ENCODE measurements at places on chromosomes 4 and X.

- peak; percentile 61 for DNase-seq
Measured at GRCh38 chrX:107562482-107562881, 65.8 kb upstream of the PRPS1 start.

DNA sequence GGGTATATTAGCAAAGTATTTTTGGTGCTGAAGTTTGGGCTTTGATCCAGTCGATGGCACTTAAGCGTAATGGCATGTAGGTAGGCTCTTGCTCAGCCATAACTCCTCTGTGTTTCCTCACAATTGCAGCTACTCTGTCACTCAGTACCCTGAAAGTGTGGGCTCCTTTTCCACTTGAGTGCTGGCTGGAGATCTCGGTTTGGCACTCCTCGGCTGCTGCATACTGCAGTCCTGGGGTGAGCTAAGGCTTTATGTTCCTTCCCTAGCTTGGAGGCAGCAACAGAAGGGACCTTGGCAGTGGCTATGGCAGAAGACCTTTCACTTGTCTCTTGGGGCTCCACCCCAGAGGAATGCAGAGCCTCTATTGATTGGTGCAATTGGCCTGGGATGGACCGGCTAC is 106.7 kb upstream of the GRXCR1 start:
- DNase-seq, result no peak

DNA sequence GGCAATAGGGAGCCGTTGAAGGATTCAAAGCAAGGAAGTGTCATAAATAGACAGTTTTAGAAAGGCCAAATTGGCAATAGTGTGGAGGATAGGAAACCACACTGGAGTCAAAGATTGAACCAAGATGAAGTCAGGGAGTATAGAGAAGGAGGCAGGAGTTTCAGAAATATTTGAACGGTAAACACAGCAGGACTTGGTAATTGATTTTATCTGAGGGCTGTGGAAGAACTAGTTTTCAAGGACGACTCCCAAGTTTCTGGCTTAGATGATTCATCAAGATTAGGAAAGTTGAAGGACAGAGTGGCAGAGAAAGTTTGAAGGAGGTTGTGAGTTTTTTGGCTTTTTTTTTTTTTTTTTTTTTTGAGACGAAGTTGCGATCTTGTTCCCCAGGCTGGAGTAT is 11.5 kb upstream of the TMEM31 start:
- DNase-seq, result no peak

- DNase-seq, result peak; percentile 45
Measured at GRCh38 chr4:126223784-126224407, 909.1 kb downstream of the FAT4 start.

GRCh38 chr4:184453365-184454160 is 20.8 kb downstream of the IRF2 start:
- peak; percentile 88 for DNase-seq

DNA sequence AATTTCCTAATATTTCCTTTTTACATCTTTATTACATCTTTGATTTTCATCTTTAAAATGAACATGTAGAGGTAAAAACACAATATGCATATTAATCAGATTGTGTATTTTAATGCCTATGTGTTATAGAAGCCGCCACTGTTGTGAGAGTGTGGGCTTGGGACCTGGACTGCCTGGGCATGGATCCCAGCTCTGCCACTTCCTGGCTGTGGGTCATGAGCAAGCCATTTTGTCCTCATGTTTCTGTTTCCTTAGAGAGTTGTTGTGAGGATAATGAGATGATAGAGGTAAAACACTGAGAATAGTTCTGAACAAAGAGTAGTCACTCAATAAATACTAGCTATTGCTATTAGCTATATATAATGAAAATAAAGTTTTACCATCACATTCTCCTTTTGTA is 38.4 kb upstream of the SCOC start:
- no peak for DNase-seq

DNA sequence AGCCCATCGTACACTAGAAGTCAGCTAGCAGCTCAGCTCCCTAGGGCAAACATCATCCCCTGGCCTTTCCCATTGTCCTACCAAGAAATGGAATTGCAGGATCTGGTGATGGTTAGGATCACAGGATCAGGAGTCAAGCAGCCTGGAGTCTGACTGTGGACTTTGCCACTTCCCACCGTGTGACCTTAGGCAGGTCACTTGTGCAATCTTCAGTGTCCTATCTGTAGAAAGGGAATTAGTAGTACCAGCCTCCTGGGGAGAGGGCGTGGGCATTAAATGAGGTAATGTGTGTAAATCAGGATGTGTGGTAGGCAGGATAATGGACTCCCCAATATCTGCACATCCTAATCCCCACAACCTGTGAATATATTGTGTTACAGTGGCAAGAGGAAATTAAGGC is 38.6 kb upstream of the APLN start:
- no peak for DNase-seq

DNA sequence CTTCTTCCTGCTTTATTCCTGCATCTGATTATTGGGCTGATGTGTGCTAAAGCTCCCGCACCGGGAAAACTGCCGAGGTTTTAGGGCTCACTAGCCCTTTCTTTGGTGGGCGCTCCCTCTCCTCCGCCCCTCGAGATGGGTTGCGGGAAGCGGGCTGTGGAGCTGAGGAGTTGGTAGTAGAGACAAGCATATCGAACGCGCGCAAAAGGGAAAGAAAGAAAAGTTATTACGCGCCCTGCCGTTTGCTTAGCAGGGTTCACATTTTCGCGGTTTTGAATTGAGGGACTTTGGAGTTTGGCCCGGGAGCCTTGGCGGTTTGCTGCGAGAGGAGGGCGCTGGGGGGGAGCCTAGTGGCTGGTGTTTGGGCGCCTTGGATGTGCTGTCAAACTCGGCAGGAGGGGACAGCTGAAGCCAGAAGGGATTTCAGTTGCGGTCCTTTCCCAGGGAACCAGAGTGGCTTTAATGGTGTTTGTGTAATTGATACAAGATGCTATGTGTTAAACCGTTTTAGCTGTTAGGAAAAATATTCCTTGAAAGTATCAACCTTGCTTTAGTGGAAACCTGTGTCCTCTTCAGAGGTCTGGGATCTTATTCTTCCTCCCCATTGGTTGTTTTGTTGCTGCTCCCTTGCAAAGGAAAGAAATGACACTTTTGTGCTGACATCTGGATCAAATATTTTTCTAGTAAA is 1.1 kb downstream of the GAB1 start:
- peak; percentile 50 for DNase-seq

DNA sequence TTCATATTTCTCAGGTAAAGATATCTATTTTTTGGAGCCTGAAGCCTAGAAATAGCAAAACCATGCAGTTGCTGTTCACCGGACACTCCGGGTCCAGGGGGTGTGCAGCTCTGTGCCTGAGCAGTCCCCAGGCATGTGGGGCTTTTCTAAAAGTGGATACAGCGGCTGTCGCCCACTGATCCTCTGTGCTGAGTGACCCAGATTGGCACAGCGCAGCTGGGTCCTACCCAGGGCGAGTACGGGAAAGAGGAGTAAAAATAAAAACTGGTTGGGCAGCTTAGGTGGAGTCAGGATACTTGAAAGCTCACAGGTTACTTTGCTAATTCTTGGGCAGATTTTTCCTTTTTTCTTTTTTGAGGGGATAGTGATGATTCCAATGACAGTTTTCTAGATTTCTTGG is 118.8 kb downstream of the UCHL1 start:
- no peak for DNase-seq

- DNase-seq, result peak; percentile 50
Measured at GRCh38 chrX:134749706-134750445, 91.6 kb upstream of the PLAC1 start.

GRCh38 chr4:143343276-143343831 is 6.7 kb downstream of the GAB1 start:
- no peak for DNase-seq

GRCh38 chrX:37818031-37818430 is 29.3 kb downstream of the DYNLT3 start:
- DNase-seq, result no peak

- DNase-seq, result no peak
Measured at GRCh38 chrX:46757052-46757451, 1.9 kb downstream of the SLC9A7 start.

- DNase-seq, result peak; percentile 66
Measured at GRCh38 chr4:114028071-114028470, 48.6 kb upstream of the ARSJ start.

GRCh38 chr4:115780268-115780667 is 666.8 kb upstream of the NDST4 start:
- no peak for DNase-seq

GRCh38 chrX:72080800-72081199 is 50.9 kb downstream of the RTL5 start:
- no peak for DNase-seq

GRCh38 chr4:39341075-39341725 is 25.0 kb downstream of the RFC1 start:
- DNase-seq, result no peak

DNA sequence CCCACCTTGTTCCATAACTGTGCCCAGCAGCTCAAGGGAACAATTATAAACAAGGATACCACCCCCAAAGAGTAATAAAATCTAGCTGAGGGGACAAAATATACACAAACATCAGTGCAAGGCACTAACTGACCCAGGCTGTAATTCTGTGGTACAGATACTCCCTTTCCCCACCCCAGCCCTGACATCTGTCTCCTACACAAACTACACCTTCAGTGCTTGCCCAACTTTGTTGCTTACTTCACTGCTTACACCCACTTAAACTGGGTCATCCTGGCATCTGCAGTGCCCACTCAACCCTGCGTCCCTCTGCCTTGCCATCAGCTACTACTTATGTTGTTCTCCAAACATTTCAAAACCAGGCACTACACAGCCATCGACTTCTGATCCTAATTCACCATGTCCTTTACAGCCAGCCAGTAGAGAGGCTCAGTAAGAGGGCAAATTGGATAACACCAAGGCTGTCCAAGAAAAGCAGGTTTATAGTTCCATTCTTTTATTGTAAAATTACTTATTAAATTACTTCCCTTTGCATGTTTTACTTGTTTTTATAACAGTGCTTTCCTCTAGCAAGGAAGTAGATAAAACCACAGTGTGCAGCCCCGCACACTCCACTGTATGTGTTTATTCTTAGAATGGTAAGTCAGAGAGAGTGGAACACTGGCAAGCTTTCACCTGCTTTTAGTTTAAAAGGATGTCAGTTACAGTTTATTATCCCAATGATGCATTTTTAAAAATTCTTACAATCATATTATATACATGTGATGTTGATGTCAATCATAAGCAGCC is 149.6 kb downstream of the INPP4B start:
- no peak for DNase-seq

GRCh38 chr4:108535757-108536156 is 84.6 kb upstream of the RPL34 start:
- peak; percentile 22 for DNase-seq

GRCh38 chrX:16687514-16687913 is 25.0 kb downstream of the CTPS2 start:
- no peak for DNase-seq

DNA sequence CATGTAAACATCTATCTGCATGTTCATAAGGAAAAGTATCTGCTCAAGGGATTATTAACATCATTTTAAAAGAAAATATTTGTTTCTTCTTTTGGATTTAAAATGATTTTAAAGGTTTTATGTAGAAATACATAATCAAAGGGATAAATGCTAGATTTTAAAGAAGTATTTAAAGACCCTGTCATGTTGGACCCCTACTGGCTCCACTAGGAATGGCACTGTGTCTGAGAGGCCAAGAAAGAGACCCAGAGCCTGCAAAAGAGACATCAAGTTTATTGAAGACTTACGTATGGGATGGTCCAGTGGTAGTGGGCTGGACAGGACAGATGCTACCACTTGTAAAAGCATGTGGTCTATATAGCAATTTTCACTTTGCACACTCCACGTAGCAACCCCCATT is 78.7 kb upstream of the PCDH18 start:
- DNase-seq, result peak; percentile 31

DNA sequence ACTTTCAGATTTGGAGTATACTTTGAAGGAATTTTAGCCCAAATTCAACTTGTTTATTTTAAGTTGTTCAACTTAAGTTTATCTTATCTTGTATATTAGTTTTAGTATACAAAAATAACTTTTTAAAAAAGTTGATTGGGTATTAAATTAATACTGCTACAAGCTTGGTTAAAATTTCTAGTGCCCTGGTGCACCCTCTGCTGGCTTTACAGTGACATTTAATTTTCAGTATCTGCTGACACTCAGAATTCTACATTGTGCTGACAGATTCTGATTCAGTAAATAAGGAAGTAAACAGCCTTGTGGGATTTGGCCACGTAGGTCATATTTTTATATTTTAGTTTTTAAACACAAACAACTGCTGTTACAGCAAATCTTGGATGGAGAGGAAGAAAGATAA is 2.9 kb downstream of the EDA start:
- DNase-seq, result peak; percentile 55

GRCh38 chr4:33064238-33064637 is 2344.1 kb downstream of the PCDH7 start:
- no peak for DNase-seq

DNA sequence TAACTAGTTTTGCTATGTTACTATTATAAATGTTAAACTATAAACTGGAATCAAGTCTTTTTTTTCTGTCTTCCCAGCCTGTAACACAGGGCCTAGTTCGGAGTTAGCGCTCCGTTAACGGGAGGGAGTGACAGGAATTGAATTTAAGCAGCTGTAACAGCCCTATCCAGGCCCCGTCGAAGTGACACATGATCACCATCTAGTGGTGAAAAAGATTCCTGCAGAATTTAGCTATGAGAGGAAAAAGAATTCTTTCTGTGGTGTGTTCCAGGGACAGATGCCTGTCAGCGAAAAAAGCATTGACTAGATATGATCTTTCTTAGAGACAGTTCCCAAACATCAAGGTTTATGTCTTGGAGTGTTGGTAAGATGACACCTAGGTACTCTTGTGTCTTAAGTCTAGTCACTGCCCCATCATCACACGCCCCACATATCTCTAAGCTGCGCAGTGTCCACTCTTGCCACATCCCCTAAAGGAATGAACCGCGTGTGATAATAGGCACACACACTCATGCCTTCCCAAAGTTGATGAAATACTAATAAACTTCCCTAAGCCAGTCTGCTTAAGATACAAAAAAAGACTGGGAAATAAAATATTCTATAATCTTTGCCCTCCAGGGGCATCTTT is 2.1 kb downstream of the GAB3 start:
- DNase-seq, result peak; percentile 67

- DNase-seq, result peak; percentile 35
Measured at GRCh38 chrX:10104958-10105658, 51.7 kb upstream of the CLCN4 start.

- DNase-seq, result no peak
Measured at GRCh38 chr4:178344096-178344495, 901.9 kb upstream of the AGA start.

DNA sequence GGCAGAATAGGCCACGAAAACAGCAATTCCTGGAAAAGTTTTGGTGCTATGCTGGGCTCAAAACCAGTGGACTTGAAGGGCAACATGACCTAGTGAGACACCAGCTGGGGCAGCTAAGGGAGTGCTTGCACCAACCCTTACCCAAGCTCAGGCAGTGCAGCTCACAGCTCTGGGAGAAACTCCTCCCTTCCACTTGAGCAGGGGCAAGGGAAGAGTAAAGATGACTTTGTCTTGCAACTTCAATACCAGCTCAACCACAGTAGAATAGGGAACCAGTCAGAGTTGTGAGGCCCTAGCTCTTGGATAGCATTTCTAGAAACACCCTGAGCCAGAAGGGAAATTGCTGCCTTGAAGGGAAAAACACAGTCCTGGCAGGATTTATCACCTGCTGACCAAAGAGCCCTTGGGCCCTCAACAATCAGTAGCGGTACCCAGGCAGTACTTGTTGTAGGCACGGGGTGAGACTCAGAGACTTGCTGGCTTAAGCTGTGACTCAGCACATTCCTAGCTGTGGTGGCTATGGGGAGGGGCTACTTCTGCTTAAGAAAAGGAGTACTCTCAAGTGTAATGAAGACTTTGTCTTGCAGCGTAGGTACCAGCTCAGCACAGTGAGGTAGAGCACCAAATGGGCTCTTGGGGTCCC is 19.7 kb upstream of the ABCG2 start:
- DNase-seq, result peak; percentile 68
